Stimulated activated CD4-positive, alpha-beta T cell treated with anti-CD3 and anti-CD28 coated beads, Interleukin-4, amount 100 ng/mL, for 1 hour (primary cell): ENCODE measurements at places on chromosomes 2 and 18.

GRCh38 chr18:44876024-44876423 lies 195.3 kb downstream of the SETBP1 start:
- DNase-seq = no peak

GRCh38 chr18:11850821-11851145 lies 430 bp upstream of the CHMP1B start:
- no peak for DNase-seq

DNA sequence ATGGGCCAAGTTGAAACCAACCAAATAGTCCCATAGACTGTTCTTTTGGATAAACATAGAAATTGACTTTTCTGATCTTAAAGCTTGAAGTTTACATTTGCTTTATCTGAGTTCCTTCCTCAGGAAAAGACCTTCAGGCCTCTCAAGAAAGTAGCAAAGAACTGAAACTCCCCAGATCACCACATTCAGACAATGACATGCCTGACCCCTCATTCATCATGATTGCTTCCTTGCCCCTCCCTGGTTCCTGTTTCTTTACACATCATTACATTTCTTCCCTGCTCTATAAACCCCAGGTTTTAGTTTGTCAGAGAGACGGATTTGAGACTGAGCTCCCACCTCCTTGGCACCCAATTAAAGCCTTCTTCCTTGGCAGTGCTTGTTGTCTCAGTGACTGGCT lies 83.6 kb upstream of the ST3GAL5 start:
- DNase-seq = no peak

DNA sequence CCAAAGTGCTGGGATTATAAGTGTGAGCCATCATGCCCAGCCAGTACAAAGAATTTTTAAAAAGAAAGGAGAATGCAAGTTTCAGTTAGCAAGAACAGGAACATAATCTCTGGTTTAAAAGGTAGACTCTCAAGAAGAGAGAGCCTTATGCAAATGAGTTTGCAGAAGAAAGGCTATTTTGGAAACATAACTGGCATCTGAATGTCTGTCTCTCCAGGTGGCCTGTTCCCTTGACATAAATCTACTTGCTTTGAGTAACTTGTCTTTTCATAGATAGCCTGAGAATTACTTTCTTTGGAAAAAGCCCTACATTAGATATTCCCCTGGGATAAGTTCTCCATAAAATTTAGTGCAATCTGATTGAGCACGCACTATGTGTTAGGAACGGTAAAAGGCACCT lies 109.6 kb downstream of the ICOS start:
- DNase-seq = no peak
